ENCODE measurements at places on chromosomes 16 and 17. TPM values are rescaled to one million over a fixed set of nuclear protein-coding genes. Genes with fewer than 3 reads are reported as not detected.

DNAAF8 gene
- 1.5 TPM for total RNA-seq

NTN1 gene
- 0.32 TPM for total RNA-seq

FADS6 gene
- not detected for total RNA-seq

CXCL16 gene
- total RNA-seq, result 4.1 TPM

WDR45B gene
- 54.2 TPM for total RNA-seq

CETP gene
- total RNA-seq, result not detected

COTL1 gene
- 308 TPM for total RNA-seq

SYCE1L gene
- total RNA-seq, result 3.3 TPM

KRTAP4-1 gene
- total RNA-seq, result not detected

ACSM2A gene
- total RNA-seq, result not detected

CDRT15L2 gene
- total RNA-seq, result not detected

ALOXE3 gene
- not detected for total RNA-seq

GNG13 gene
- not detected for total RNA-seq

C16orf46 gene
- 0.96 TPM for total RNA-seq

PLCG2 gene
- 0.41 TPM for total RNA-seq

FAM234A gene
- 58.9 TPM for total RNA-seq

OTOA gene
- not detected for total RNA-seq

RNF222 gene
- total RNA-seq, result not detected

XYLT1 gene
- total RNA-seq, result 1.3 TPM

CAPNS2 gene
- total RNA-seq, result 2.7 TPM

GCSH gene
- total RNA-seq, result 42.4 TPM

PTGES3L gene
- total RNA-seq, result 0.30 TPM

WNT3 gene
- 2.0 TPM for total RNA-seq

TSEN54 gene
- total RNA-seq, result 22.1 TPM

CACNG5 gene
- total RNA-seq, result not detected

LDHD gene
- total RNA-seq, result 0.98 TPM

TEX19 gene
- 0.98 TPM for total RNA-seq

SEPTIN12 gene
- 0.08 TPM for total RNA-seq

PRSS53 gene
- 6.6 TPM for total RNA-seq
